ENCODE measurements at places on chromosomes 16 and 17. TPM values are rescaled to one million over a fixed set of nuclear protein-coding genes. Genes with fewer than 3 reads are reported as not detected.

DNA sequence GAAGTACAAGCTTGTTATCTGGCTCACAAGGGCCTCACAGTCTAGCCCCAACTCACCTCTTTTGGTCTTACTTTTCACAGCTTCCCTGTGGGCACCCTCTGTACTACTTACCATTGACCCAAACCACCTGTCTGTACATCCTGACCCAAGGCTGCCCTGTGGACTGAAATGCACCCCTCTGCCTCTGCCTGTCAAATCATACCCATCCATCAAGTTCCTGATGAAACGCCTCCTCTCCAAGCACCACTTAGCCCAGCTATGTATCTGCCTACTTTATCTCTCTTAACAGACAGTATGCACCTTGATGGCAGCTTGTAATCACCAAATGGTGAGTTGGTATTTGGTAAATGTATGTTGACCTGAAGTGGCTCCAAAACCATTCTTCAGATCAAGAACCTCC is 7.5 kb upstream of the MAP3K14 start:
- DNase-seq = no peak
- H3K4me3 ChIP-seq = no peak overlapping the region
- H3K27ac ChIP-seq = no peak overlapping the region
- peaks cover 30% of the 10 kb centered on the region for H3K4me1 ChIP-seq
- no peaks in the 10 kb centered on the region for H3K27me3 ChIP-seq

DNA sequence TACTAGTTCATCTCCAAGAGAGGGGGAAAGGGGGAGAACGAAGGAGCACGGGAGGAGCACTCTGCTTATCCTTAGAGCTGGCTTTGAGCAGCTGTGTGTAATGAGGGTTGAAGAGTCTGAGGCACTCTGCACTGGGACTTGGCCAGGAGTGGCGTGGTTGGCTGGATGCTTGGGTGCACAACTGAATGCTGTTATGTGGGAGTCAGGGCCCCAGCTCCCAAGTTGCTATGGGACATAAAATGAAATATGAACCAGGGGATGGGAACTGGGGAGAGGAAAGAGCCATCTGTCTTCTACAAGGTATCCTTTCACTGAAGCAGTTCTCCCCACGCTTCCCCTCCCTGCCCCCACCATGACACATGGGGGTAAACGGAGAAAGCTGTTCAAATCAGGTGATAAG is 105.9 kb upstream of the ANKFN1 start:
- no peaks in the 10 kb centered on the region for H3K4me1 ChIP-seq
- no peaks in the 10 kb centered on the region for H3K36me3 ChIP-seq
- H3K27me3 ChIP-seq = peaks cover 45% of the 10 kb centered on the region

DNA sequence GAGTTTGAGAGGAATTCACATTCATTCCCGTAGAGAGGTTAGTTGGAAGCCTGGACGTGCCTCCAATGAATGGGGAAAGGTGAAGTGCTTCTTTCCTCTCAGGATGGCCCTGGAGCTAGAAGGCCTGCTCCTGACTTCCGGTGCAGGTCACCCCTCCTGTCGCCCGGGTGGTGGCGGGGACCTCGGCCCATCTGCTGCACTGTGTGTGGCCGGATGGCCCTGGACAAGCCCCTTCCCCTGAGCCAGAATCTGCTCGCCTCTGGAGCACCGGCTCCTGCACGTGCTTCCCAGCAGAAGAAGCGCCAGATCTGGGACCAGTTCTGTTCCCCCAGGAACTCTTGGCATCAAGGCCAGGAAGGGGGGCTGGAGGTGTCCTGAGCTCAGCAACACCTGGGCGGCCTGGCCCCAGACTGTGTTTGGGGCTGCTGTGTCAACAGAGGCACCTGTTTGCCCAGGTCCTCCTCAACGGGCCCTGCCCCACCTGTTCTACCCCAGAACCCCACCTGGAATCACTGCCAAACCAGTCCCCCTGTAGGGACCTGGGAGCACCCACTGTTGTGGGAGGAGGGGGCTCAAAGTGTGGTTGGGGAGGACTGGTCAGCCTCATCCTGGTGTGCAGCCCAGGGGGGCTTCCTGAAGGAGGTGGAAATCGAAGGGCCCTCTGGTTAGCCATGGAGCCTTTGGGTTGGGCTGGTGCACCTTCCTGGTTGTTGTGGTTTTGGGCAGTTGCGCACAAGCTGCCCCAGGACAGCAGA is 5.1 kb upstream of the PERCC1 start:
- DNase-seq = no peak
- H3K36me3 ChIP-seq = peaks cover 7% of the 10 kb centered on the region
- no peak overlapping the region for H3K4me3 ChIP-seq
- H3K27me3 ChIP-seq = peaks cover 32% of the 10 kb centered on the region

GRCh38 chr16:15686287-15686686 is 36.2 kb downstream of the NDE1 start:
- no peak for DNase-seq
- H3K4me1 ChIP-seq = no peaks in the 10 kb centered on the region
- no peak overlapping the region for H3K4me3 ChIP-seq
- H3K27ac ChIP-seq = no peak overlapping the region
- H3K36me3 ChIP-seq = peaks cover 35% of the 10 kb centered on the region

DNA sequence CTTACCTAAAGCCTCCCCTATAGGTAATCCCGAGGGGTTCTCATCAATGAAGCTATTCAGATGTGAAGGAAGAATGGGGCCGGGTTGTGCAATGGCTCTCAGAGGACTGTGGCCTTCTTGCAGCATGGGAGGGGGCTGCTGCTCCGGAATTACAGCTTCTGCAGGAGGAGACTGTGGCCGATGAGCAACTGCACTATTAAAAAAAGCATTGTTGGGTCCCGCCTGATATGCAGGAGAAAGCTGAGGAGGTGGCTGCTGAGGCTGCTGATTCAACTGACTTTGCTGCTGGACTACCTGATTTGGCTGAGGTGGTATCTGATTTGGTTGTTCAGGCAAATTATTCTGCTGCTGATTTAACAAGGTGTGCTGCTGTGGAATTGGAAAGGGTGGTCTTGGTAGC is 64.8 kb downstream of the CACNG1 start:
- no peak overlapping the region for H3K27ac ChIP-seq
- H3K27me3 ChIP-seq = no peaks in the 10 kb centered on the region
- peaks cover 23% of the 10 kb centered on the region for H3K36me3 ChIP-seq
- no peak overlapping the region for H3K4me3 ChIP-seq
- no peak for DNase-seq

- no peak overlapping the region for H3K27ac ChIP-seq
- no peaks in the 10 kb centered on the region for H3K27me3 ChIP-seq
- DNase-seq = no peak
- no peaks in the 10 kb centered on the region for H3K36me3 ChIP-seq
- no peaks in the 10 kb centered on the region for H3K4me1 ChIP-seq
Measured at GRCh38 chr17:71111934-71112333, 942.6 kb downstream of the KCNJ2 start.

GRCh38 chr17:1810450-1811103 is 19.1 kb downstream of the SMYD4 start:
- no peaks in the 10 kb centered on the region for H3K4me1 ChIP-seq
- no peak overlapping the region for H3K4me3 ChIP-seq
- no peak overlapping the region for H3K27ac ChIP-seq
- H3K27me3 ChIP-seq = no peaks in the 10 kb centered on the region
- no peak for DNase-seq

GRCh38 chr17:42436391-42436790 is 13.3 kb upstream of the CAVIN1 start:
- no peak overlapping the region for H3K4me3 ChIP-seq
- no peaks in the 10 kb centered on the region for H3K27me3 ChIP-seq
- H3K4me1 ChIP-seq = peaks cover 15% of the 10 kb centered on the region
- H3K36me3 ChIP-seq = no peaks in the 10 kb centered on the region
- no peak for DNase-seq

GRCh38 chr16:78443542-78444364 is 344.3 kb downstream of the WWOX start:
- DNase-seq = no peak
- H3K27me3 ChIP-seq = no peaks in the 10 kb centered on the region
- no peak overlapping the region for H3K27ac ChIP-seq
- no peaks in the 10 kb centered on the region for H3K4me1 ChIP-seq
- no peak overlapping the region for H3K4me3 ChIP-seq
- no peaks in the 10 kb centered on the region for H3K36me3 ChIP-seq

- H3K4me3 ChIP-seq = no peak overlapping the region
- H3K36me3 ChIP-seq = no peaks in the 10 kb centered on the region
- DNase-seq = no peak
- no peaks in the 10 kb centered on the region for H3K4me1 ChIP-seq
Measured at GRCh38 chr16:65534121-65534528, 412.3 kb upstream of the CDH11 start.

GRCh38 chr17:72985882-72986720 is 106.4 kb downstream of the SLC39A11 start:
- H3K36me3 ChIP-seq = peaks cover 4% of the 10 kb centered on the region
- H3K27ac ChIP-seq = no peak overlapping the region
- H3K4me3 ChIP-seq = no peak overlapping the region
- no peaks in the 10 kb centered on the region for H3K27me3 ChIP-seq
- peaks cover 42% of the 10 kb centered on the region for H3K4me1 ChIP-seq

DNA sequence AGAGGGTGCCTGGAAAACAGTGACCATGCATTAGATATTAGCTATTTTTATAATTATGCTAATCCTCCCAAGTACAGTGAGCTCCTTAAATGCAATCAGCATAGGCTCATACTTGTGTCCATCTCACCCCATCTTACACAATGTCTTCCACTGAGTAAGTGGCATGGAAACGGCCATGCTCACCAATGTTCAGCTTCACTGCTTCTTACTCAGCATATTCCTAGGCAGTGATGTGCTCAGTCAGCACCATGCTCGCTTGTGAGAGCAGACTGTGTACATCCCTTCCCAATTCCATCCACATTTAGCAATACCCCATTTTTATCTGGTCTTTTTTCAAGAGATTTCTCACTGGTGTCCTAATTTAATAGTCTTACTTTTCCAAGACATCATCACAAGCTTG is 454.8 kb upstream of the SOX9 start:
- H3K27me3 ChIP-seq = no peaks in the 10 kb centered on the region
- no peaks in the 10 kb centered on the region for H3K4me1 ChIP-seq
- no peaks in the 10 kb centered on the region for H3K36me3 ChIP-seq
- no peak for DNase-seq
- no peak overlapping the region for H3K4me3 ChIP-seq

- H3K4me1 ChIP-seq = no peaks in the 10 kb centered on the region
- no peak for DNase-seq
- H3K27me3 ChIP-seq = no peaks in the 10 kb centered on the region
- no peak overlapping the region for H3K27ac ChIP-seq
- H3K36me3 ChIP-seq = no peaks in the 10 kb centered on the region
Measured at GRCh38 chr17:54979657-54980056, 11.1 kb downstream of the STXBP4 start.

DNA sequence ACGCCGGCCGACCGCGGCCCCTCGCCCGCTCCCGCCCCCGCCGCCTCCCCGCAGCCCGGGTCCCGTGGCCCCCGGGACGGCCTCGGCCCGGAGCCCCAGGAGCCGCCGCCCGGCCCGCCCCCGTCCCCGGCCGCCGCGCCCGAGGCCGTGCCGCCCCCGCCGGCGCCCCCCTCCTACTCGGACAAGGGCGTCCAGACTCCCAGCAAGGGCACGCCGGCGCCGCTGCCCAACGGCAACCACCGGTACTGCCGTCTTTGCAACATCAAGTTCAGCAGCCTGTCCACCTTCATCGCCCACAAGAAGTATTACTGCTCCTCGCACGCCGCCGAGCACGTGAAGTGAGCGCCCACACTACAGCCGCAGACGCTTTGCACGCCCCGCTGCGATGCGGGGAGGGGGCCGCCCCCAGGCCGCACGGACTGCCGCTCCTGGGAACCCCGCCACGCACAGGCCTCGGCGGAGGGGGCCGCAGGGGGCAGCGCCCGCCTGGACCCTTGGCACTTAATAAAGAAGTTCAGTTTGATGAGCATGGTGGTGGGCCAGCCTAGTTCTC is 35.5 kb upstream of the ZC3H18 start:
- peaks cover 35% of the 10 kb centered on the region for H3K27me3 ChIP-seq
- no peak for DNase-seq
- no peaks in the 10 kb centered on the region for H3K4me1 ChIP-seq
- no peak overlapping the region for H3K27ac ChIP-seq
- H3K4me3 ChIP-seq = no peak overlapping the region
- no peaks in the 10 kb centered on the region for H3K36me3 ChIP-seq

DNA sequence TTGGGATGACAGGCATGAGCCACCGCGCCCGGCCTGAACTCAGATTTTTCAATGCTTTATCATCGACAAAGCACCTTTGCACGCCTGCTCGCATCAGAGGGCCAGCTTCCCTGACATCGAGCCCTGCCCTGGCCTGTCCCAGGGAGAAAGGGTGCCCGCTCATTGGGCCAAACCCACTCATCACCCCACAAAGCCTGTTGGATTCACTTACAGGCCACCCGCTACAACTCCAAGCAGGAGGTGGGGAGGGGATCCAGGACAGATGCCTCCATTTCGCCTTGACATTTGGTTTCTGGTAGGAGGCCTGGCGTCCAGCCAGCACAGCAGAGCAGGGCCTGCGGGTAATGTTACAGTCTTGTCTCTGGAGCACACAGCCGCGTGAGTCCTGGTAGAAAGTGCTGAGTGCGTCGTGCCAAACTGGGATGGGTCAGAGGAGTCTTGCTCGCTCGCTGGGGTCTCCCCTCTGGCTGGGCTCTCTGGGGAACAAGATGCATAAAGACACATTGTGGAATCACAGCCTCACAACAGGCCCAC is 19.8 kb downstream of the SMTNL2 start:
- peaks cover 61% of the 10 kb centered on the region for H3K27me3 ChIP-seq
- H3K4me3 ChIP-seq = no peak overlapping the region
- no peak for DNase-seq
- H3K4me1 ChIP-seq = no peaks in the 10 kb centered on the region
- H3K36me3 ChIP-seq = no peaks in the 10 kb centered on the region

- no peaks in the 10 kb centered on the region for H3K27me3 ChIP-seq
- no peak overlapping the region for H3K27ac ChIP-seq
- H3K4me1 ChIP-seq = peaks cover 7% of the 10 kb centered on the region
- no peak overlapping the region for H3K4me3 ChIP-seq
- no peaks in the 10 kb centered on the region for H3K36me3 ChIP-seq
Measured at GRCh38 chr17:65013613-65014391, 42.7 kb downstream of the GNA13 start.

- peak overlapping the region; percentile 75 for H3K27ac ChIP-seq
- peak overlapping the region; percentile 87 for H3K4me3 ChIP-seq
- H3K36me3 ChIP-seq = peaks cover 13% of the 10 kb centered on the region
Measured at GRCh38 chr17:4796552-4796920, 572 bp downstream of the PSMB6 start.

DNA sequence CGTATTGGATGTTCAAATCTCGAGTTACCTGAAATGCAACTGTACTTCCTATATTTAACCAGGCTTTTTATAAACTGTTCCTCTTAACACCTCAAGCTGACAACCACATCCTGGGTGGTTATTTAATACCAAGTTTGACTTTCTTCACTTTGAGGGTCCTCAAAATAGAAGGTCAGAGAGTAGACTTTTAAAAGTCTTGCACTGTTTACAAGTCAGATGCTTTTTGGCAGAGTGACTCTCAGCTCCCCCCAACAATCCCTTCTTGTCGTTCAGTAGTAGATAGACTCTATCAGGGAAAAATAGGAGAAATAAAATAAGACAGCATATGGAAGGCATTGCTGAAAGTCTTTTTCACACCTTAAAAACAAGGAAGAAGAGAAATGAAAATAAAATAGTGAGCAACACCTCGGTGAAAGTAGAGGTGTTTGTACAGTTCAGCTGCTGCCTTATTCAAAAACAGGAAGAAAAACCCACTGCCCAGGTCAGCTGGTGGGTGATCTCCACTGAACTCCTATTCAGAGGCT is 650.4 kb downstream of the WWOX start:
- no peaks in the 10 kb centered on the region for H3K4me1 ChIP-seq
- H3K27me3 ChIP-seq = no peaks in the 10 kb centered on the region
- no peak overlapping the region for H3K27ac ChIP-seq
- DNase-seq = no peak
- H3K36me3 ChIP-seq = no peaks in the 10 kb centered on the region
- no peak overlapping the region for H3K4me3 ChIP-seq

SCGB1C2 gene
- total RNA-seq = not detected

CTRL gene
- total RNA-seq = 2.6 TPM

CTF1 gene
- total RNA-seq = 1.9 TPM

CDH13 gene
- total RNA-seq = not detected

TNRC6C gene
- 18.2 TPM for total RNA-seq

ABAT gene
- total RNA-seq = 14.2 TPM

CES1 gene
- total RNA-seq = 0.86 TPM

HSD17B2 gene
- 16.2 TPM for total RNA-seq

TBC1D26 gene
- total RNA-seq = not detected

FLOT2 gene
- 155 TPM for total RNA-seq

All from Calu3 (cell line).